ENCODE measurements at places on chromosomes 2 and 18.

DNA sequence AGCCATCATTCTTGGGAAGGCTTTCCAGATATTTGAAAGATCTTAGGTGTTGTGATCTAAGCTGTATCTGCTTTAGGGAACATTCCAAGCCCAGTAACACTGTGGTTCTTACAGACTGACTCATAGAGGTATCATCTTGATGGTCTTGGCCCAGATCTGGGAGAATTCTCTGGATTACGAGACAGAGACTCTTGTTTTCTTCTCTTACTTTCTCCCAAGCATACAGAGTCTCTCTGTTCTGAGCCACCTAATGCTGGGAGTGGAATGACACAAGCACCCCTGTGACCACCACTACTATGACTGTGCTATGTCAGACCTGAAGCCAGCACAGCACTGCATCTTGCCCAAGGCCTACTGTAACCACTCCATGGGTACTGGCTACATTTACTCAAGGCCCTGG is 81.0 kb upstream of the EPAS1 start:
- no peak for DNase-seq

DNA sequence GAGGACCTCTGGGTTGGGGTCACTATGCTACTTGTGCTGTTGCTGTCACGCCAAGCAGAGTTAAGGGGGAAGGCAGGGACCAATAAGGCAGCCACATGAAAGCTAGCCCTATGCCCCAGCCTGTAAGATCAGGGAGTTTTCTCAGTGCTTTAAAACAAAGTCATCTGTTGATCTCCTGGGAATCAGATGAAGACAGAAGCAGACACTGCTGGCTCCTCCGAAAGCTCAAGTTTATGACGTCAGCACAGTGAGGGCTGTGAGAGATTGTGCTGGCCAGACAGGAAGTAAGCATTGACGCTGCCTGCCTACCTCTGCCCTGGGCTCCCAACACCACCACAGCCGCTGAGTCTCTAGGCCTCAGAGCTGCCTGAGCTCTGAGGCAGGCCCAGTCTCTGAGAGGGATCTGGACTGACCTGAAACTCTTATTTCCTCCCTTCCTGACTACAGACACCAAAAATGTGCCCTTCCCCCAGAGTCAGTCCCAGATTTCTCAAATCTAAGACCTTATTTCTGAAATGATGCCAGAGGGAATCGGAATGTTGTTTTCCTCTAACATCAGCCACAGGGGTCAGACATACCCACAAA is 118.1 kb upstream of the EPAS1 start:
- no peak for DNase-seq

DNA sequence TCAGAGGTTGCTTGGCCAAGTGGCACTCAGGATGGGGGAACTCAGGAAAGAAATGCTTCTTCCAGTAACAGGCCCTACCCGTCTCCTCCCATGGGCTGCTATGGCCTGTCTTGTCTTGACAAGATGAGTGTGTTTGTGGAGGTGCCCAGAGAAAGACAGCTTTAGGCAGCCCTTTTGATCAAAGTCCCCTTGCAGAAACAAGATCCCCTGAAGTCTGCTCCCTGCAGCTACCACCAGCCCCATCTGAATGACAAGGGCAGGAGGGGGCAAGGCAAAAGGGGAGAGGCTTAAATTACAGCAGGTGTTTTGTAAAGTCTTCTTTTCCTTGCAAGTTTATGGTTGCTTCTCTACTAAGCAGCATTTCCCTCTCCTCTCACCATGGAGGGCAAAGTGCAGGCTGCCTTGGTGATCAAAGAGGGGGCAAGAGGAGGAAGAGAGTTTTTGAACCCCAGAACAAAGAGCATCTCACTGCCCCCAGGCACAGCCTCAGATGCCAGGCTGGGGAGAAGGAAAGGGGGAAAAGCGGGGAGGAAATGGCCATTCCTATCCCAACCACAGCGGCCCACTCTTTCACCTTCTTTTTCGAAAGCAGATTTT is 6.7 kb downstream of the EVA1A start:
- no peak for DNase-seq

GRCh38 chr2:40554665-40555294 is 102.9 kb upstream of the SLC8A1 start:
- DNase-seq, result peak; percentile 86

- no peak for DNase-seq
These were observed 28.1 kb upstream of the PNPT1 start for GRCh38 chr2:55721596-55722215.

DNA sequence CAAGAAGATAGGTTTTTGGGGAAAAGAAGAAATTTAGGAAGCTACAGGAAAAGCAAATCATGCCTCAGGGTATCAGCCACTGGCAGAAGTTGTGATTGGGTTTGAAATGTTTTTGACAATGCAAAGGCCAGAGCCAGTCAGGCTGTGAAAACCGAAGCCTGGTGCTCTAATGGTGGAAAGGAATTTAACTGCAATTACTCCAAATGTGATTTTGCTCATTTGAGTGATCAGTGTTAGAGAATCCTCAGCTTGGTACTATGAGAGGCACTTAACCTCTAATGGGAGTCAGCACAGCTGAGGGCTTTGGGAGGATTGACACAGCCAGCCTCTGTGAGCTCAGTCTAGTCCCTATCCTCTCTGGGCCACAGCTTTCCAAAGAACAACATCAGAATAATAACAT is 176.5 kb downstream of the LRRTM1 start:
- no peak for DNase-seq

DNA sequence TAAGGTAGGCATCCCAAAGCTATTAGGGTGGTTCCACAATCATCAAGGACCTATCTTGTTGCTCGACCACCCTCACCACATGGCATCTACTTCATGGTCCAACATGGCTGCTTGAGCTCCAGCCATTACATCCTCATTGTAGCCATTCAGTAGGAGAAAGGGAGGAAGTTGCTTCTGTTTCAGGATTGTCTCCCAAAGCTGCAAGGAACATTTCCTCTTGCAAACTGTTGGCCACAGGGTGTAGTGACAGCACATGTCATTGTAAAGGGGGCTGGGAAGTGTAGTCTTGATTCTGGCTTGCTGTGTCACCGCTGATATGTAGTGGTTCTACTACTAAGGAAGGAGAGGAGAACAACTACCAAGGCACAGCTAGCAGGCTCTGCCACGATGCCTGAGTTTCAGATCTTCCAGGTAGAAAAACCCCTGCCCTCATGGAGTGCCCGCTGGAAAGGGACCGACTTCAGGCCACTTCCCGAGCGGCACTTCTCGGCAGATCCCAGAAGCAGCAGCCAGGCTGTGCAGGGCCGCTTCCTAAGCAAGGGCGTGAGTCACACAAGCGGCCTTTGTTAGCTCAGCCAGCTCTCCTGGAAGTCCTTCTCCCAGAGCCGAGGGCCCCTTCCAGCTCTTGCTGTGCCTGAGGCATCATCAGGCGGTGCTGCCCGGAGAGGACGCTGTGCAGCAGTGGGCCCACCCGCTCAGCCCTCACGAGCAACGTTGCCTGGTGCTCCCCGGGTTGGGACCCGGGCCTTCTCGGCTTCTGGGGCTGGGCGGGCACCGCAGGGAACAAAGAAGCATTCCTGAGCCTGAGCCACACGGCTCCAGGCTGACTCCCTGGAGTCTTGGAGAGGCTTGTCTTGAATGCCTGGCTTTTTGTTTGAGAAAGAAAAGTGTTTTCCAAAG is 58.2 kb downstream of the HS6ST1 start:
- no peak for DNase-seq

DNA sequence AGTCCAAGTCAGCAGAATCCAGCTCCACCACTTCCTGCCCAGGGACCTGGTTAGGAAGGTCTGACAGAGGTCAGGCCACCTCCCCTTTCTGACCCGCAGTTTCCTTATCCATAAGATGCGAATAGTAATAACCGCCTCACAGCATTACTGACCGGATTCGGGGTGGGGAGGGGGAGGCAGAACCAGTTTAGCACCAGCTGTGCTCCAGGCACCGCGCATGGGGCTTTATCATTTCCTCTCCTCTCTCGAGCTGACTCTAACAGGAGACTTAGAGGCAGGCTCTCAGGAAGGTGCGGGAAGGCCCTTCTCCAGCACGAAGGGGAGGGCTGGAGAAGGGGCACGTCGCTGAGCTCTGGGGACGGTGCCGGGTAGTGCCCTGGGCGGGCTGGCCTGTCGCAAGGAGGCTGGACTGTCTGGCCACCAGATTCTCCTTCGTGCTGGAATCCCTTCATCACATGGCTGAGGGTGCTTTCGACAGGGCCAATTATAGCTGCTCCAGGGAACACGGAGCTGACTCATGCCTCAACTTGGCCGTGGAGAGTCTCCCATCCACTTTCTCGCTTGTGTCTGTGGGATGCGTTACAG is 5.7 kb downstream of the EHD3 start:
- DNase-seq, result no peak

GRCh38 chr2:113223813-113224212 is 50.0 kb downstream of the PSD4 start:
- no peak for DNase-seq
